Fibroblast of upper back skin (primary cell): ENCODE measurements at places on chromosomes 7 and 10.

- no peak for DNase-seq
These were observed 209.4 kb downstream of the POU6F2 start for GRCh38 chr7:39187130-39187529.

- no peak for DNase-seq
These were observed 97.3 kb downstream of the MYO3A start for GRCh38 chr10:26031300-26031699.

DNA sequence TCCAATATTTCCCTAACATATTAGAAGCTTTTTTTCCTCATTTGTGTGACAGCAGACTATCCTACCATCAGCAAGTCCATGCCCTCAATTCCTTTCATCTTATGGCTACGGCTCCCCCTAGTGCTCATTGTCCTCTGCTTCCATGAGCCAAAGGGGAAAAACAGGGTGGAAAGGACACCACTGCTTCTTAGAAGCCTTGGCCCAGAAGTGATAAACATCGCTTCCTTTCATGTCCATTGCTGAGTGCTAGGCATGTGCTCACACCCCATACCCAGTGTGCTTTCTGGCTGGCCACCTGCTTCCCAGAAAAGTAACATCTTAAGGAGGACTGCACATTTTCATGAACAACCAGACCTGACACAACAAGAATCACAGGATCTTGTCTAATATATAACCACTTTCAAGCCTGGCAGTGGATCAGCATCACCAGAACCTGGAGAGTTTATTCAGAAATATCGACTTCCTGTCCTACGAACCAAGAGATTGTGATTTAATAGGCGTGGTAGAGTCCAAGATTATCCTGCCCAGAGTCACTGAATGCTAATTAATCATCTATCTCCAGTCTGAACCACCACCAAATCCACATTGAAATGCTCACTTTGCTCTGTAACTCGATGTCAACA, 650.5 kb upstream of the SORCS1 start:
- peak; percentile 63 for DNase-seq

- DNase-seq: no peak
These were observed 1080.6 kb upstream of the LRRN3 start for GRCh38 chr7:110010359-110010758.

DNA sequence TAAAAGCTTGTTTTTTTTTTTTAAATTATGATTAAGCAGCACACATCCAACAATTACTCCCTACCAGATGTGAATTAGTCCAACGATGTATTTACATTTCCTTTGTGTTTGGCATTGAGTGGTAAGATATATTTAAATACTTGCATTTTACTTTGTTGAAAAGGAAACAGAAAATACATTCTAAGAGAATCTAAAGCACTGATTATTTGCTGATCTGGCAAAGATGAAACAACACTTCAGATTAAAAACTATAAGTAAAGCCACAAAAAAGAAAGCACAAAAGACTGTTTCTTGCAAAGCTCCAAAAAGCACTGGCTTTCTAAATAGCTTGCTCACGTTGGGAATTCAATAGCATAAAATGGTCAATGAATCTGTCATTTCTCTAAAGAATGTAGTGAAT, 466.5 kb downstream of the PHTF2 start:
- DNase-seq: no peak

DNA sequence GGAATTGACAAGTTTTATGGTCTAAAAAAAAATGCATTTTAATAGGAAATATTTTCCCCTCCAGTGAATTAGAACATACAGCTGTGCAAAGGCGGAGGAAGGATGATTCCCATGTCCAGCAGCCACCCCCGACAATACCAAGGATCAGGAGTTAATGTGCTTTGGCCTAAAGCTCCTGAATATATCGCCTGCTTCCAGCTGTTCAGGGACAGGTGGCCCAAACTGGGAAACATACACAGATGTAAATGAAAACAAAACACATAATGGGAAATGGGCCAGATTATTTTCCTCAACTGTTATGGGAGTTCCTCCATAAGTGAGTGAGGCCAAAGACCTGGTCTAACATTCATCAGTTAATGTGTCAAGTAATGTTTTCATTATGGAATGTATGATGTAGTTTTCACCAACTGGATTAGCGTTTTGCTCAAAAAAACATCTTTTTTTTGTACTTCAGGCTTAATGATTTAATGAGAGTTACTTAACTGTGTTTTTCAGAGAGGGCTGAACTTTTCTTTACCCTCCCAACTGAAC, 55.1 kb upstream of the LAMB1 start:
- DNase-seq: no peak

DNA sequence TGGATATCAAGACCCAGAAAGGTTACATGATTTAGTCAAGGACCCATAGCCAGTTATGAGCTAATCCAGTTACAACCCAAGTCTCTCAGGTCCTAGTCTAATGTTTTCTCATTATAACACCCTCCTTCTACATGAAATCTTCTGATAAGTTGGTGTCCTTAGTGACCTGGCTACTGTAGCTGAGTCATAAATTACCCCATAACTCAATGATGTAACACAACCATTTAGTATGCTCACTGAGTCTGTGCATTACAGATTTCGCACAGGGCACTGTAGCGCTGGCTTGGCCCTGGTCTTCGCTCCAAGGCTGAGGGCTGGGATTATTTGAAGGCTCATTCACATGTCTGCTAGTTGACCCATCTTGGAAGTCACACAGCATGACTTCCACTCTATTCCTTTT, 36.0 kb upstream of the GLCCI1 start:
- DNase-seq: no peak

- DNase-seq: no peak
These were observed 10.6 kb downstream of the CLEC2L start for GRCh38 chr7:139534096-139534495.

DNA sequence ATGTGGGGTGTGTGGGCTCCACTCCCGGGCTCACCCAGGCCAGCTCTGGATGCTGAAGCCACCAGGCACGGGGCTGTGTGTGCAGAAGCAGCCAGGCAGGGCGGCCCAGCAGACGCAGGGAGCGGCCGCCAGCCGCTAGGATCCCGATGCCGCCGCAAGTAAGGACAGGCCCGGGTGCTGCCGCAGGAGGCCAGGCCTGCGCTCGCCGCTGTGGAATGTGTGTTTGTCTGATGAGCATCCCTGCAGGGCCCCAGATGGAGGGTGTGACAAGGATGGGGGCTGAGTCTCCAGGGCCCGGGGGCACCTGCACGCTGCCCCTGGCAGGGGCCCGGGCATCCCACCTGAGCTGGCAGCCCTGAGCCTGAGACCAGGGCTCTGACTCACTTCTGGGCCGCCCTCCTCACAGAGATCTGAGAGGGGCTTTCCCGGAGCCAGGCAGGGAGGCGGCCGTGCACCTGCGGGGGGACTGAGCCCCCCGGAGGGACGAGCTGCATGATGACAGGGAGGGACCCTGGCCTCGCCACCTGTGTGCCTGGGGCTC, 101.5 kb downstream of the FOXL3 start:
- DNase-seq: no peak

- DNase-seq: peak; percentile 9
These were observed 447.3 kb upstream of the GHITM start for GRCh38 chr10:83691791-83692596.
